ENCODE measurements at places on chromosomes 6 and 20. TPM values are rescaled to one million over a fixed set of nuclear protein-coding genes. Genes with fewer than 3 reads are reported as not detected.

- no peak overlapping the region for H3K27ac ChIP-seq
- DNase-seq: no peak
- H3K27me3 ChIP-seq: peaks cover 15% of the 10 kb centered on the region
- H3K4me3 ChIP-seq: no peak overlapping the region
- peaks cover 3% of the 10 kb centered on the region for H3K4me1 ChIP-seq
These were observed 26.2 kb upstream of the HDAC2 start for GRCh38 chr6:113997116-113997515.

The POM121L2 gene
- total RNA-seq: not detected

DNA sequence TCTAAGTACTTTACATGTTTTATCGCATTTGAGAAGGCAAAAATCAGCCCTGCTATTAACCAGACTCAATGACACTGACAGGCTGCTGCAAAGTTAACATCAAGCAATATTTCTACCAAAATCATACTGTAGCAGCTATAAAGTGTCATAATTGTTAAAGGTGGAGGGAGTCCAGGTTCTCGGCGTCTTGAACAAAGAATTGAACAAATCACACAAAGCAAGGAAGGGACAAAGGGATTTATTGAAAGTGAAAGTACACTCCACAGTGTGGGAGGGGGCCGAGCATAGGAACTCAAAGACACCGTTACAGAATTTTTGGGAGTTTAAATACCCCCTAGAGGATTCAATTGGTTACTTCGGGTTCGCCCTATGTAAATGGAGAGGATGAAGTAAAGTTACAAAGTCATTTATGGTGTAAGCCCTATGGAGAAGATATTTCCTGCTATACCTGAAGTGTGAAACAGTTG is 12.9 kb upstream of the ZNF391 start:
- peak overlapping the region; percentile 81 for H3K27ac ChIP-seq
- H3K36me3 ChIP-seq: peaks cover 2% of the 10 kb centered on the region
- H3K27me3 ChIP-seq: no peaks in the 10 kb centered on the region
- peaks cover 17% of the 10 kb centered on the region for H3K4me1 ChIP-seq
- peak overlapping the region; percentile 88 for H3K4me3 ChIP-seq

GRCh38 chr6:68194846-68195478 is 440.1 kb upstream of the ADGRB3 start:
- H3K27ac ChIP-seq: no peak overlapping the region
- H3K27me3 ChIP-seq: no peaks in the 10 kb centered on the region
- no peak overlapping the region for H3K4me3 ChIP-seq
- no peaks in the 10 kb centered on the region for H3K4me1 ChIP-seq
- DNase-seq: no peak
- H3K36me3 ChIP-seq: no peaks in the 10 kb centered on the region

DNA sequence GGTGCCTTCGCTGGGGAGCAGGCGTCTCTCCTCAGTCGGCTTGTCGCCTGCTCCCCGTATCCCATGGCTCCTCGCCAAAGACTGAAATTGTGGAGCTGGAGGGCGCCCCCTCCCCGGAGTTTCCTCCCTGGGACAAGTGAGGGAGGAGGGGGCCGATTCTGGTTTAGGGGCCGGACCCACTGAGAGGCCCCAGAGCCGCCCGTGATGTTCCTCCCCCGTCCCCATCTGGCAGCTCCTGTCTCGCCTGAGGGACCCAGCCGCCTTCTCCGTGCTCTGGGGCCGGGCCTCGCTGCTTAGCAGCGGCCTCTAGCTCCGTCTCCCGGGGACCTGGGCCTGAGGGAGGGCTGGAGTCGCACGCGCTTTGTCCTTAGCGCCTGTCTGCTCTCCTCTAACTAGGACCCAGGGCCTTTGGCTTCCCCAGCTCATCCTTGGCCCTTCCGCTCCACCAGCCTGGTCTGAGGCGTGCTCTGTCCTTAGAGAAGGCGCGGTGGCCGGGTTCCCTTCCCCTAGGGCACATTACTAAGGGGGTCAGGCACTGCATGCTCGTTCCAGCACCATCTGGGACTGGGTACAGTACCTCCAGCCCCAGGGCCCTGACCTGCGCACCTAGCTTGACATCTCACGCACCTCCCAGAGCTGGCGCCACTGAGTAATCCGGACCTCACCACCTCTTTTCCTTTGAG is 29.7 kb downstream of the SLC12A5 start:
- DNase-seq: no peak
- no peak overlapping the region for H3K4me3 ChIP-seq
- peaks cover 35% of the 10 kb centered on the region for H3K36me3 ChIP-seq
- H3K27me3 ChIP-seq: peaks cover 23% of the 10 kb centered on the region

DNA sequence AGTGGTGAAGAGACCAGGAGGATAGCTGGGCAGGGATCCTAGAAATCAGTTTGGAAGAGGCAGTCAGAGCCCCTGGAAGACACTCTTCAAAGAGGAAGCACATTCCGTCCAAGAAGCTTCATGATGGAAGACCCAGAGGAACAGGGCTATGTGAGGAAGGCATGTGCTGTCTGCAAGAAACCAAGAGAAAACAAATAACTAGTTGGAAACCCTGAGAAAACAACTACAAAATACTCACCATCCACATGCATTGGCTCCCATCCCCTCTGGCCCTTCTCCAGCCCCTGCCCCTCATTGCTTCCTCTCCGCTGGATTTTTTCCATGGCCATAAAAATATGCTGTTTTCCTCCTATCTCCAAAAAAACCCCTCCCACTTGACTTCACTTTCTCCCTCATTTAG is 40.9 kb upstream of the SMOC2 start:
- H3K27ac ChIP-seq: no peak overlapping the region
- no peak for DNase-seq
- H3K4me1 ChIP-seq: no peaks in the 10 kb centered on the region
- no peaks in the 10 kb centered on the region for H3K36me3 ChIP-seq

The HTR1E gene
- total RNA-seq: not detected

GRCh38 chr20:48257833-48258232 is 472.6 kb upstream of the SULF2 start:
- no peak overlapping the region for H3K27ac ChIP-seq
- no peak for DNase-seq
- no peaks in the 10 kb centered on the region for H3K4me1 ChIP-seq
- peaks cover 20% of the 10 kb centered on the region for H3K27me3 ChIP-seq

The CD40 gene
- 3.1 TPM for total RNA-seq

Measured in activated naive CD8-positive, alpha-beta T cell treated with anti-CD3 and anti-CD28 coated beads, Interleukin-2, amount 10 ng/mL, durations not matched to agents 7 days and 5 days (primary cell).